Suppressor macrophage treated with lipopolysaccharide for 4 hours (primary cell): ENCODE measurements at places on chromosomes 4 and X.

DNA sequence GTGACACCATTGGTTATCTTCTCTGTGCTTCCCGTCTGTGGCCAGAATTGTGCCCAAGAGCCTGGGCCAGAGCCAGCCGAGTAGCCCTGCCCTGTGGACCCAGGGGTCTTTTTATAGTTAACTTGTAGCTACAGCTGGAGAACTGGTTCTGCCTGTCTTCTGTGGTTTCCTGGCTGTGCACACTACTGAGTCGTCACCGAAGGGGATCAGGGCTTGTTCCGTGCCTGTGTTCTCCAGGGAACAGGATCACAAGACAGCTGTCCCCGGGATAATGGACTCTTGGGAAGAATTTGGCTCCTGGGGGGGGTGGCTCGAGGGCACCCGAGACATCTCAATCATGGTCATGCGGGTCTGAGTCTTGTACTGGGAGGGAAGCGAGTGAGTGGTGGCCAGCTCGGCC is 22.1 kb upstream of the OPN1LW start:
- no peak for DNase-seq

DNA sequence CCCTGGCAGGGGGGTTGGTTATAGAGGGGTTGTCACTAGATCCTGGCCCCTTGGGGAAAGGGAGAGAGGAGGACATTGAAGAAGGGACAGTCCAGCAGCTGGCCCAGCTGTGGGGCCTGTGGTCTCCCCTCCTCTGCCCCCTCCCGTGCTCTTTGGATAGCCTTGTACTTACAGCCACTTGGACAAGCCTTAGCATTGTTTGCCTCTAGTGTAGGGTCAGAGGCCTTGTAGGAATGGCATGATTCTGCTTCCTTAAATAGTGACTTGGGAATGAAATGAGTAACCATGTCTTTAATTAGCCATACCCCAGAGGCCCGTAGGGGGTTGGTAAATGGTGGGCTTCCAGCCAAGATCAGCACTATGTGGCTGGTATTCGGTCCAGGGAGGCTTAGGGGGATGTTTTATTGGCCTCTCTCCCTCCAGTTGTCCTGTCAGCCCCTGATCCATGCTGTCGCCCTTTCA is 230.6 kb downstream of the PTTG2 start:
- DNase-seq, result no peak

DNA sequence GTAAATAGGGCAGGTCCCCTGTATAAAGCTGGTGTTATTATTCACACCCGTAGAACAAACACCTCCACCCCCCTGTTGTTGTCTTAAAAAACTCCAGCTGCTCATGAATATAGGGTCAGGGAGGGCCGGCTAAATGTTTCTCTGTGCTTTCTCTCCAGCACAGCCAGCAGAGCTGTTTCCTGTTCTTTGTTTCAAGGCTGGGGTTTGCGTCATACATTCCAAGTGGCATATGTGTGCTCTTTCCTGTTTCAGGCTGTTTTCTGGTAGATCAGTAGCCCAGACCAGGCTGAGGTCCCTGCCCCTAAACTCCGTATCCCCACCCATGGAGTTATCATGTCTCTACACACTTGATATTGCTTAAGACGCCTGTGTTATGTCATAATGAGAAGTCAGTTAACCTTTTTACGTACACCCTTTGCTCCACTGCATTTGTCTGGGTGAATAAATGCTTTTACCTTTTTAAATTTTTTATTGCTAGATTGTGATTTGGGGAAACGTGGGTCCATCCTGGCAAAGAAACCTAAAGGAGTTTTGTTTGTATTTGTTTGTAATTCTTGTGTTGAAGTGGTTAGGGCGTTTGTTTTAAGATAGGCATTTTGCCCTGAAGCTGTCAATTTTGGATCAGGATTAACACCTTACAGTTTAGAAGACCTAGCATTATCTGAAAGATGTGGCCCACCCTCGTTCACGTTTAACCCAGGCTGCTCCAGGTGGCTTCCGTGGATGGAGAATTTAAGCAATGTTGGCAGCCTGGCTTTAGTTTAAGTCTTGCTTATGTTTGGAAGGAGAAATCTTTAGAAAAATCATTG is 3.3 kb downstream of the KLF3 start:
- peak; percentile 92 for DNase-seq

DNA sequence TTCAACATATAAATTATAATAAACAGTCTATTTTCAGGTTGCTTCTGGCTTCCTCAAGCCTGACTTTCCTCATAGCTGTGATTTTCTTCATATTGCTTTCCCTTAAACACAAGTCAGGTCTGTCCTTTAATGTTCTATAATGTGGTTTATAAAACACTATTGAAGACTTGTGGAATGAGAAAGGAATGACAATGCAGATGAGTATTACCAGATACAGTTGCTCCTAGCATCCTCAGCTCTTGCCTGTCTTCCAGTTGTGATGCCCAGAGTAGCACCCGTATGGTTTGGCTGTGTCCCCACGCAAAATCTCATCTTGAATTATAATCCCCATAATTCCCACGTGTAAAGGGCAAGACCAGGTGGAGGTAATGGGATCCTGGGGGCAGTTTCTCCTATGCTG is 265.7 kb upstream of the BOD1L1 start:
- no peak for DNase-seq

- DNase-seq, result no peak
Observed at GRCh38 chr4:20532871-20533870, 167.1 kb upstream of the PACRGL start.

- no peak for DNase-seq
Observed at GRCh38 chr4:69051576-69051943, 44.7 kb upstream of the UGT2B7 start.

DNA sequence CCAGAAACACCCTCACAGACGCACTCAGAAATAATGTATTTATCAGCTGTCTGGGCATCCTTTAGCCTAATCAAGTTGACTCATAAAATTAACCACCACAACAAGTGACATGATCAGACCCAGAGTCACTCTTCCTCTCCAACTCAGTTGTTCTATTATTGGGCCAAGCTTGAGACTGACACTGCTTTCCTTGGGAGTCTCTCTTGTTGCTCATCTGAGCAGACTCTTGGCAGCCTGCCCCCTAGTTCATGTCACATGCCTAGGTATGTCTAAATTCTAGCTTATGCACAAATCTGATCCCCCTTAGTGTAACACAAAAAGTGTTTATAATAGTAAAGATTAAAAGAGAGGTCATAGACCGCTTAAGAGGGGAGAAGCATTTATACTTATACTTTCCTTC is 72.6 kb upstream of the ADAMTS3 start:
- DNase-seq, result no peak

DNA sequence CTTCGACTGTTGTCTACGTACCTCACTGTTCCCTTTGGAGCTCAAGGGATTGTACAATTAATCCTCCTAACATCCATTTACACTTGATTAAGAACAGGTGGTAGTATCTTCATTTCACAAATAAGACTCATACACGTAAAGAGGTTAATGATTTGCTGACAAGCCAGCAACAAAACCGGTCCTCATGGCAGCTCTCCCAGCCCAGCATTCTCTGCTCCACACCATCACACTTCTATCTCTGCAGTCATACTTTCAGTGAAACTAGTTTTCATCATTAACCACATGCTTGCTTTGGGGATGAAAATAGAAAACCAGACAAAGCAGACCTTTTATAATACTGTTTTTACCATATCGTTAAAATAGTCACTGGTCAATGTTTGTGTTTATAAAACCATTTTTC is 28.7 kb upstream of the CASK start:
- DNase-seq, result no peak

DNA sequence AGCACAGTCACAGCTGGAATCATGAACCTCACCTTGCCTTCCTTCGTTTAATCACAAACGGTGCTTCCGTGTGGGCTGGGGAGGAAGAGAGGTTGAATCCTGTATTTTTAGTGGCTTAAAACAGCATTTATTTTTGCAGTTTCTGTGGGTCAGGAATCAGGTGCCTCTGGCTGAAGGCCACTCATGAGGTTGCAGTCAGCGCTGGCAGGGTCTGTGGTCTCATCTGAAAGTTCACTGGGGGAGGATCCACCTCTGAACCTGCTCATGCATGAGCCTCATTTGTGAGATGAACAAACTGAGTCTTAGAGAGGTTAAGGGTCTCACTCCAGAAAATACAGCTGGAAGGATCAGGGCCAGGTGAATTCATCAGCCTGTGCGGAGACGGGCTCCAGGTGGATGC is 17.1 kb upstream of the ABLIM2 start:
- DNase-seq, result no peak

- DNase-seq, result no peak
Observed at GRCh38 chr4:148311526-148311925, 130.7 kb downstream of the NR3C2 start.

DNA sequence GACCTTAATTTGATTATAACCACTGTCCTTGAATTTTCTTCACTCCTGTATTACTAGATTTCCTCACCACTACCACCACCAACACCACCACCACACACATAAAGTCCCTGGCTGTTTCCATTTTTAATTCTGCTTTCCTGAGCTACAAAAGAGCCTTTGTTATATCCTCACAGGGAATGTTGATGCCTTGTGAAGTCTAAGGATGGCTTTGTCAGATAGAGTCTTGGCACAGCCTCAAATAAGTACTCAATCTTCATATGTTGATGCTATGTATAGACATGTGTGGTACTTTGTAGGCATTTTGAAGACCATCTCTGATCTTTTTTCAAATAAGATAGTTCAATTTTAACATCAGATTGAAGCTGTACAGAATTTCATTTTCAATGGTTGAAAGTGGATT is 1016.7 kb upstream of the LCORL start:
- no peak for DNase-seq

DNA sequence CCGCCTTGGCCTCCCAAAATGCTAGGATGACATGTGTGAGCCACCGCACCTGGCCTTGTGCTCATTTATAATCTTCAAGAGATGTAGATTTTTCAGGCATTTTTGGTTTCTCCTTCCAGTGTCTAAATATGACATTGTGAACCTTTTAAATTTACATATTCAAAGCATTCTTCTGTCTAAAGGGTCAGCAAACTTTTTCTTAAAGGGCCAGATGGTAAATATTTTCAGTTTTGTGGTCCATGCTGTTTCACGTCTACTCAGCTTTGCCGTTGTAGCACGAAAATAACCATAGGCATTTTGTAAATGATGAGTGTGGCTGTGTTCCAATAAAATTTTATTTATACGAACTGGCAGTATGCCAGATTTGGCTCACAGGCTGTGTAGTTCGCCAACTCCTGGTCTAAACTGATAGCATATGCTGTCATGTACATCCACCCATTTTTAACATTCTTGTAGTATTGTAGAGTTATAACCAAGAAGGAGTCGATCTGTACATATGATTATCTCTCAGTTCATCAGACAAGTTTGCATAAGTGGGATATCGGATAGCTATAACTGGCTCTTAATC is 12.7 kb upstream of the GCNA start:
- DNase-seq, result no peak

DNA sequence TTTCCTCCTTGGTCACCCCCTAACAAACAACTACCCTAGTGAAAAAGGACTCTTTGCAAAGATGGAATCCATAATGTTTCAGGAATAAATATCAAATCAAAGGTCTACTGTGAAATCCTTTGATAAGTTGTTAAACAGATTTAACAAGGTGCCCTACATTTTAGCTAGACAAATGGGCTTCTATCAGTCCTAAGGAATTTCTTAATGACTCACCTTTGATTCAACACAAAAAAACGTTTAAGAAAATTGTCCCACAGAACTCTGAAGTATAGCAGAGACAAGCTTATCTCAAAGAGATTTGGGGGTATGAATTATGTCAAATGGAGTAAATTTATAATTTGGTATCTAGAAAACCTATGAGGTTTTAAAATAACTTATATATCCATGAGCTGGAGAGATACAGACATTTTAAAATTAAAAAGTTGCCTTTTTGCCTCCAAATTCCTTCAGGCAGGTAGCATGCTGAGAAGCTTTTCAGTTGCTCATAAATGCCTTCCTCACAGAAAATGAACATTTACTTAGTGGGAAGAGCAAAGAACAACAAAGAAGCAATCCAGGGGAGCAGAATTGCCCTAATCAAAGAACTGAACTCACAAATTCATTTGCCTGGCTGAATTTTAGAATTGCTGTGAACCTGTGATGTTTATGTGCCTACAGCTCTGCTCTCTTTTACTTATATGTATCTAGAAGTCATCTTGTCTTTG is 649.3 kb downstream of the STPG2 start:
- no peak for DNase-seq

DNA sequence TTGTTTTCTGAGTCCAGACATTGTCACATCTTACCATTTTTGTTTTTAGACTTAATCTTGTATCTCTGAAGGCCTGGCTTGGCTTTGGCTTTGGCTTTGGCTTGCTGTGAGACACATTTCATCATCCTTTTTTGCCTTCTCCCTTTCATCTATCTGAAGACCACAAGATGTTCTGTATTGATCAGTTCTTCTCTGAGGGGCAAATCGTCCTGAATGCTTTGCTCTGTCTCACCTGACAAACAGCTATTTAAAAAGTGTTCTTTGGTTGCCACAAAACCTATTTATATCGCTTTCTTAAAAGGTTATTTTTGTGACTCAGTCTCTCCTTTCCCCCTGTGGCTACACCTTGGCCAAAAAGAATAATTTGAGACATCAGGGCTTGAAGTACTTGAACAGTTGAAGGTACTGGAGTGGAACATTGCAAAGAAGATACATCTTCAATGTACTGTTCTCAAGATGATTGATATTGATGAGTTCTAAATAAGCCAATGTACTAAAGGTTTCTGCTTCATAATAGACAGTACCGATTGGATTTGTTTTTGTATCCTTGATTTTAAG is 80.7 kb downstream of the ALG13 start:
- DNase-seq, result no peak

- DNase-seq, result no peak
Observed at GRCh38 chr4:52889778-52890520, 27.8 kb downstream of the RASL11B start.

- no peak for DNase-seq
Observed at GRCh38 chr4:2507259-2507658, 29.2 kb upstream of the FAM193A start.

DNA sequence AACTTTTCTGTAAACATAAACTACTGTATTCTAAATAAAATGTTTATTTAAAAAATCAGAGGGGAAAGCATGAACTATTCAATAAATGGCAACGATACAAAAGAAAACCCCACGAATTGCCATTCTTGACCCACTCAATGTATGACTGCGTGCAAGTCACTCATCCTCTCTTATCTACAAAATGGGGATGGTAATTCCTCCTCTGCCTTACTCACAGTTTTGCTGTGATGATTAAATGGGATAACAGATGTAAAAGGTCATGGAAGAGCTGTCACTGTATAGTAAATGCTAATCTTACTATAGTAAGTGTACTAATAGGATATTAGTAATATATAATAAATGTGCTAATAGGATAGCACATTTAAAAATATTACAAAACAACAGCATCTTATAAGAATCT is 173.4 kb downstream of the SCFD2 start:
- DNase-seq, result no peak
